ENCODE measurements at places on chromosomes 5 and 9. TPM values are rescaled to one million over a fixed set of nuclear protein-coding genes. Genes with fewer than 3 reads are reported as not detected.

SPINK7 gene
- total RNA-seq = not detected

DNA sequence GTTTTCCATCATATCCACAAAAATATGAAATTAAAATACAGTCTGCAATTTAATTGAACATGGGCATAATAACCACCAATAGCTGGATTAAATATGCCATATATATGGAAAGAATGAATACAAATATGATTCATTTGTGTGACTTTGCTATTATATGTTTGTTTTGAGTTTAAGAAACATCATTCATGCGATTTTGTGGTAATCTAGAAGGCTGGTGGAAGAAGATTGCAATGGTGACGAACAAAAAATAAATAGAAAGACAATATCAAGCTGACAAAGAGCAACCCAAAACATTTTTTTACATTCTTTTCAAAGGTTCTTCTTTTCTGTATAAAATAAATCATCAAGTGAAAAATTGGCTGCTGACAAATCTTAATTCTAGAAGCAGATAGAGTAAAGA is 610.0 kb downstream of the MAT2B start:
- no peak for DNase-seq

PCDHA8 gene
- not detected for total RNA-seq

DNA sequence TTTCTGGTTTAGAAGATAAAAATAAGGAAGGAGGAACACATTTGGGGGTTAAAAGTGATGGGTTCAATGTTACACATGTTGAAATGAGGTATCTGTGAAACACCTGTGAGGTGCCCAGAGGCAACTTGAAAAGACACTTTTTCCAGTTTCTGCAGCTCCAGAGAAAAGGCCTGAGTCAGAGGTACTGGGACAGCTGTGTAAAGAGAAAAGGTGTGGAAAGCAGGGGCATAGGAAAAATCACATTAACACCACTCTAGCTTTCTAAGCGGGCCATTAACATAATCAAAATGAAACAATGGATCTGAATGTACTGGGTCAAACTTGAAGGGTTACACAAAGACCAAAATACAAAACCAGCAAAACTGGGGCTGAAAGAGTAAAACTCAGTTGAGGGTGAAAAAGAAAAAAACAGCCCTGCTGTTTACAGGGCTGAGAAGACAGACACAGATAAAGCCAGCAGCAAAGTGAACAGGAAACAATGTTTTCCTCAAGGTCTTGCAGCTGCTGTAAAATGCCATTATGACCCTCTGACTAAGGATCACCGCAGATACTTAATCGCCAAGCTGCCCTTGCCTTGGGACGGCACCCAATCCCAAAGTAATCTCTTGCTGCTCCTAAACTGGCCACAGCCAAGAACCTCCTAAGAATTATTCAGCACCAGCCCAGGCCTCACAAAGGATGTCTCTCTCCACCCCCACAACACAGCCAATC is 104.7 kb downstream of the DROSHA start:
- DNase-seq = no peak

DNA sequence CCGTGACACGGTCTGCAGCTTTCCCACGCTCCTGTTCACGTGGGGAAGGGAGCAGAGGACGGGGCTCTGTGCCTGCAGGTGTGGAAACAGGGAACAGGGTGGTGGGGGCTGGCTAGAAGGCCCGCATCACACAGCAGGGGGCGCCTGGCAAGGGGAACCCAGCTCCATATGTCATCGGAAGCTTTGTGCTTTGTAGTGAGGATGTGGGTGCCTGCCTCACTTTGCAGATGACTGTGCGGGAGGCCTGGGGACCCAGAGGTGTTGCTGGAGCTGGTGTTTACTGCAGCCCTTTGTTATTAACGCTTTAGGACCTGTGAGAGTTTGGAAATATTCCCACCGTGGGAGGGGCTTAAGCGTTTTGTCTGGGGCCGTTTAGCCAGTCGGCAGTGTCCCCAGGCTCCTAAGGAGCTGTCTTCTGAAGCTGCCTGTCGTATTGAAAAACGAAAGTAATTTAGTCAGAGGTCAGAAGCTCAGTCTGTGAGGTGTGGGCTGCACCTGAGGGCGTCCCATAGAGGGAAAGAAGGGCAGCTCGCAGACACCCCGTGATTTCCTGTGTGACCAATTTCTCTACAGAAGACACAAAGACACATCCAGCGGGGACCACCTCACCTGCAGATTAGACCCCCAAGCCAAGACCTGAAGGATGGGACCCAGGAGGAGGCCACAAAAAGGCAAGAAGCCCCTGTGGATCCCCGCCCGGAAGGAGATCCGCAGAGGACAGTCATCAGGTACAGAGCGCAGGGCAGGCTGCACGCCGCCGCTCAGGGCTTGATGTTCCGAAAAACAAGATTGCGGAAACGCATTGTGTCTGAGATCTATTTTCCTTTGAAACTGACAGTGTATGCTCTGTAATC is 9.1 kb downstream of the MAN1B1 start:
- DNase-seq = peak; percentile 43

DND1 gene
- total RNA-seq = 0.40 TPM

DNA sequence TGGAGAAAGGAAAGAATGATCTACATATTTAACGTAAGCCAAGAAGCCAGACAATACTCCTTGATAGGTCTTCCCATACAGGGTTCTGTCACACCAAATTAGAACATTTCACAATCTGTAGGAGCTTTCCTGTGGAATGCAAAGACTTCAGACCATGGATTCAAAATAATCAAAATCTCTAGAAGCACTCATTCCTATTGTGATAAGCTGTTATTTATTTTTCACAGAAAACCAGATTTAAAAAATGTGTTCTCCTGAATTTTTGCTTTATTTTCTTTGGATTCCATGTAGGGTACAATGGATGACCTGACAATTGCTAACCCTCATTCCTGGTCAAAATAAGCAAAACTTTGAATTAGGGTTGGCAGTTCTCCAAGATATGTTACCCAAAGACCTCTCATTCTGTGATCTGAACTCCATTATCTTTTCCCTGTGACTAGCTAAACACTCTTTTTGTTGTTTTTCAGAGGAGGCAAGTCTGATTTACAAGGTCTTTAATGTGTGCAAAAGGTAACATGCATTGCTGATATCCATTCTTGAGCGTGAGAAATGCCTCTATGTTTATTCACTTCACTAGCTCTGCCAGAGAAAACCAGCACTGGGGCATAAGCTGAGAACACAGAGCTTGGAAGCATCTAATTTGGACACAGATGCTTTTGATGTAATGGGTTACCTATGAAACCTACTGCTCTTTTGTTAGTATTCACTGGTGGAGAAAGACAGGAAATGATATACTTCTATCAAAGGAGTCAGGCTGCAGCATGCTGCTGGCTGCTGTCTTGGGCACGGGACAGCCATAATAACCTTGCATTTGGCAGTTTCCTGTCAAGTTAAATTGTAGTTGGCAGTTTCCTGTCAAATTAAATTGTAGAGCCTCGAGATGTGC is 31.4 kb downstream of the ACTBL2 start:
- DNase-seq = no peak

- no peak for DNase-seq
Measured at GRCh38 chr5:74402553-74402952, 238.0 kb downstream of the ENC1 start.

DNA sequence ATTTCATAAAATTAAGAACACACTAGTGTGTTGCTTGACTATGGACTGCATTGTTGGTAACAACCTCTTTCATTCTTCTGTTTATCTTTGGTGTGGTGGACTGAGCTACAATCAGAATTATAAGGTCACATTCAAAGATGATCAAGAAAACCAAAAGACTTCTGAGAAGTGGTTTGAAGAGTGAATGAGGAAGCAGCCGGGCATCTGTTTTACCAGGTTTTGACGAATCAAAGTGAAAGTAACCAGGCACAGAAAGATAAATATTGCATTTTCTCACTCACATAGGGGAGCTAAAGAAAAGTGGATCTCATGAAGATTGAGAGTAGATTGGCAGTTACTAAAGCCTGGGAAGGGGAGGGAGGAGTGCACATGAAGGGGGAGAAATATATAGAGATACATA is 589.1 kb downstream of the ZNF608 start:
- no peak for DNase-seq

SRD5A1 gene
- total RNA-seq = 2.1 TPM

FOXI1 gene
- not detected for total RNA-seq

DNA sequence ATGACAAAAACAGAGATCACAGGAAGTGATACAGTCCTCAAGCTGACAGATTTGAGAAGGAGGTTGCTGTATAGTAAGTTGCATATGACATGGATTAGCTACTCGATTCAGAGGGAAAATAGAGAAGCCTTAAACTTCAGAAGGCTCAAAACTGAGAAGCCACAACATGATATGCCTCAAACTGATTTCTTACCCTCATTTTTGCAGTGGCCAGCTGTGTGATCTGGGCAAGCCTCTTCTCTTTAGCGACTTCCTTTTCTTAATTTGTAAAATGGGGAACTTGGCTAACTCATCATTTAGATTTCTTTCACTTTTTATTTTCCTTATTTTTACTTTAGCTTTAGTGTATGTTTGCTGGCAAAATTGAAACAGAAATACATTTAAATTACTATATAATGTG is 421.1 kb downstream of the KIF4B start:
- no peak for DNase-seq

GRCh38 chr5:124398460-124398859 is 348.0 kb downstream of the ZNF608 start:
- DNase-seq = no peak

GRCh38 chr9:107841076-107841475 is 351.5 kb upstream of the KLF4 start:
- DNase-seq = no peak

GRCh38 chr9:89008055-89008743 is 16.9 kb downstream of the S1PR3 start:
- DNase-seq = no peak

DNA sequence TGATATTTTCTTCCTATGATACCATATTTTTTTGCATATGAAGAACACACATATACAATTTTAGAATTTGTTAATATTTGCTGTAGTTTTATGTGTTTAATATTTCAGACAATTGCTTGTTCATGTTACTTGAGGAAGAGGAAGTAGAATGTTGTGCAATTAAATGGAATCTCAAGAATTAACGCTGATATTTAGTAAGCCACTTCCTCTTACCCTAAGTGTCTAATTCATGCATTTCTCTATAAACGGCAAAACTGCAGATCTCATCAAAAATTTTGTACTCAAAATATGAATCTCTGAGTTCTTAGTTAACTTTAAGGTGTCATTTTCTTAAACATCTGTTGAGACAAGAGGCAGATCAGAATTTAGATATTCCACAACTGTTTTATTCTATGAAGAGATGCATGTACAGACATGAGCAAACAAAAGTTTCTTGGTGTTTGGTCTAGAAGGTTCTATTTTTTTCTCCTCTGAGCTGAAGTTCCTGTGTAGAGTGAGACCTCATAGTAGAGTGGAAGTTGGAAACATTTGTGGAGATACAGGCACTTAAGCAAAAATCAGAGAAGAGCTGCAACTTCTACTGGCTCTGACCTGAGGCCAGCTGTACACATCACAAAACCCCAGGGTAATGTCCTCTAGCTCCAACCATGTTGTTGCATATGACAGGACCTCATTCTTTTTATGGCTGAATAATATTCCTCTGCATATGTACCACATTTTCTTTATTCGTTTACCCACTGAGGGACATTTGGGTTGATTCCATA is 16.6 kb upstream of the TGFBI start:
- DNase-seq = no peak

PJA2 gene
- total RNA-seq = 70.5 TPM

CYLC2 gene
- total RNA-seq = not detected

NR5A1 gene
- not detected for total RNA-seq

DNA sequence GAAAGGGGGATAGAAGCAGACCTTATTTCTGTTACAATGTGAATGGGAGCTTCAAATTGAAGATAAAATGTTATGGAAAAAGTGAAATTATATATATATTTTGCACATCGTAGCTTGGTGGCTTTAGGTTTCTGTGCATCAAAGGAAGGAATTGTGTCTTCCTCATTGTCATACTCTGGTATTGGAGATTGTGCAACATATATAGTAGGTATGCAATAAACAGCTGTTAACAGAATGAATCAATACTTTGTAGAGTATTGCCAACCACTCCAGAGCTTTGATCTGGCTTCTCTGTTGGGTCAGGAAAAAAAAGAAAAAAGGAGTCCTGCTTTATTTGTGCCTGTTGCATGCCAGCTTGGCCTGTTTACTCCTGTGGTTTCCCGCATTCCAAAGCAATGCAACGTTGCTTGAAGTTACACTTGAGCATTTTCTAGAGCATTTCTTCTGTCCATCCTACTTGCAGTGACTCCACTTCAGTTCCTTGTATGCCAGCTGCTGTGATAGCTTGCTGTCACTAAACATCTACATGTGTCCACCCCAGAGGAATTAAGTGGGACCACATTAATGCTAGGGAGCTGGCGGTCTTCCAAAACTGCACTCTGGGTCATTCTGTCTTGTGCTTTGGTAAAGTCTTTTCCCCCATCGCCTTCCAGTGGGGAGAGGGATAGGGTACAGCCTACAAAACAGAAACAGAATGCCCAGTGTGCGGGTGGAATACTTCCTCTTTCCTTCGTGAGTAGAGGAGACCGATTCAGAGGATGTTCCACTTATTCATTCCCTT is 62.0 kb upstream of the MEF2C start:
- no peak for DNase-seq

DNA sequence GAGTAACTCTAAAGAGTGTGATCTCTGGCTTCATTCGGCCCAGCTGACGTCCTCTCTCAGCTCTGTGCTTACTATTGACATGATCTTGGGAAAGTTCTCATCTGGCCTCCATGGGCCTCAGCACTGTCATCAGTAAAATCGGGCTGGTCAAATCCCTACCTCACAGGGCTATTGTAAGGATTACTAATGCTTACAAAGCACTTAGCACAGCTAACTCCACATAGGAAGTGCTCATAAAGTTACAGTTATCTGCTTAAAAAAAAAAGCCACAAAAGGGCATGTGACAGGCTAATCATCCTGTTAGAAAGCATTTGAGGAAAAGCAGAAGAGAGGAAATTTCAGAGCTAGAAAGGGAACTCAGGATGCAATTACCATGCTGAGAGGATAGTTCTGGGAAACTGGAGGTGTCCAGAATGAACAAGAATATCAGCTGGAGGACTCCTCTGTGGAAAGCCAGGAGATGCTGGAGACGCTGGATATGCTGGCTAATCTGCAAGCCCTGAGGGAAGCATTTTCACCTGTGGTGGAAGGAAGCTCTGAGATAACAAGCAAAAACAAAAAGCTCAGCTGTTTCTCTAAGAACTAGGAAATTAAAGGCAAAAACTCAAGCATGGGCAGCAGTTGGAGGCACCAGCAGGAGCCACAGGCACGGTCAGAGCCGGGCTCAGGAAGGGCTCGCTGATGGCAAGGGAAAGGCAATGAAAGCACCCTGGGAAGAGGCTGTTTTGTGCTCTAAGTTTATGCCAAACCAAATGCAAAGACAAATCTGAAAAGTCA is 4.4 kb upstream of the BHMT start:
- no peak for DNase-seq

DNA sequence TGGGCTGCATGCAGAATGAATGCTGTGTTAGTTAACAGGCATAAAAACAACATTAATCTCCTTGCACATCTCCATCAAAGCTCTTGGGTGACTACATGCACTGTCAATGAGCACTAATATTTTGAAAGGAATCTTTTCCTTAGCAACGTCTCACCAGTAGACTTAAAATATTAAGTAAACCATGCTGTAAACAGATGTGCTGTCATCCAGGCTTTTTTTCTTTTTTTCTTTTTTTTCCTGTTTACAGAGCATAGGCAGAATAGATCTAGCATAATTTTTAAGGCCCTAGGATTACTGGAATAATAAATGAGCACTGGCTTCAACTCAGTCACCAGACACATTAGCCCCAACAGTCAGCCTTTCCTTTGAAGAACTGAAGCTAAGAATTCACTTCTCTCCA is 36.3 kb downstream of the UBQLN1 start:
- DNase-seq = no peak

- no peak for DNase-seq
Measured at GRCh38 chr5:83400241-83400640, 71.3 kb upstream of the VCAN start.

GRCh38 chr5:133603711-133604110 is 8.6 kb downstream of the FSTL4 start:
- no peak for DNase-seq

CDC20B gene
- total RNA-seq = not detected

All from Right ventricle myocardium superior (tissue), 1 donor.